ENCODE measurements at places on chromosomes 4 and X. TPM values are rescaled to one million over a fixed set of nuclear protein-coding genes. Genes with fewer than 3 reads are reported as not detected.

DNA sequence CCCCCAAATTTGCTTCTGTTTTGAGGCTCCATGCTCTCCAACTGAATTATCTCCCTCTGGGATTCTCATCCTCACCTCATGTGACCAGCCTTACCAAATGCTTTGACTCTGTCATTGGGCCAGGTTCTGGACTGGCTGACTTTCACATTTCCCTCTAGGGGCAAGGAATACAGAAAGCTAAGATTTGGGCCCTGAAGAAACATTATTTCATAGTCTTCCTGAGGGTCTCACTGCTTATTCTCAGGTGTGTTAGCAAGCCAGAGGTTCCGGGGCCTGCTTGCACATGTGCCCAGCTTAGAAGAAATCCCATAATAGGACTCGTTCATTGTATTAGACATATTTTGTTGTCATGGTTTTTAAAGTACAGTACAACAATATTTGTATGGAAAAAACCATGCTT lies 62.6 kb upstream of the TEX13D start:
- H3K36me3 ChIP-seq: no peaks in the 10 kb centered on the region
- no peak overlapping the region for H3K27ac ChIP-seq
- no peak for DNase-seq
- H3K4me3 ChIP-seq: no peak overlapping the region

- H3K4me3 ChIP-seq: no peak overlapping the region
- H3K4me1 ChIP-seq: no peaks in the 10 kb centered on the region
- H3K36me3 ChIP-seq: no peaks in the 10 kb centered on the region
- no peak overlapping the region for H3K27ac ChIP-seq
- H3K27me3 ChIP-seq: no peaks in the 10 kb centered on the region
Measured at GRCh38 chr4:69096810-69097209, 536 bp downstream of the UGT2B7 start.

DNA sequence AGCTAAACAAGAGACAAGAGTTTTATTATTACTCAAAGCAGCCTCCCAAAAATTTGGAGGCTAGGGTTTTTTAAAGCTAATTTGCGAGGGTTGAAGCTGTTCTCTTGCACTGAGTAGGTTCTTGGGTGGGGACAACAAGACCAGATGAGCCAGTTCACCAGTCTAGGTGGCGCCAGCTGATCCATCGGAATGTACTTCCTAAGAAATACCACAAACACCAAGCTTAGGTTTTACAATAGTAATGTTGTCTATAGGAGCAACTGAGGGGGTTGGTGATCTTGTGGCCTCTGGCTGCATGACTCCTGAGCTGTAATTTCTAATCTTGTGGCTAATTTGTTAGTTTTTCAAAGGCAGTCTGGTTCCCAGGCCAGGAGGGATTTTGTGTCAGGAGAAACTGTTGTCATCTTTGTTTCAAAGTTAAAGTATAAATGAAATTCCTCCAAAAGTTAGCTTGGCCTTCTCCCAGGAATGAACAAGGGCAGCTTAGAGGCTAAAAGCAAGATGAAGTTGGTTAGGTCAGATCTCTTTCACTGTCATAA lies 130.6 kb downstream of the SLC7A11 start:
- H3K27ac ChIP-seq: no peak overlapping the region
- no peak overlapping the region for H3K4me3 ChIP-seq
- no peaks in the 10 kb centered on the region for H3K4me1 ChIP-seq
- H3K36me3 ChIP-seq: no peaks in the 10 kb centered on the region

DNA sequence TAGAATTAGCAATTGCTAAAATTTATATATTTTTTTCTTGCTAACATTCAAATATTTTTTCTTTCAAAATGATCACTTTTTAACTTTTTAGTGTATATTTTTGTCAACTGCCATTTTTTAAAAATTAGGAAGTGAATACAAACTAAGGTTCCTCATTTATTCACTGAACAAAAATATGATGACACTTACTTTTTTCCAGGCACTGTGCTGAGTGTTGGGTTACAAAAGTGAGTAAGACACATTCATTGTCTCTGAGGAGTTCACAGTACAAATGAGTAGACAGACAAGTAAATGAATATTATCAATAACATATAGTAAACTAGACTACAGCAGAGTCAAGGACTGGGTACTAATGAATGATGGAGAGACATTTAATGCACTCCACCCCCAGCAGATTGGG lies 543.5 kb downstream of the PDHA2 start:
- H3K27me3 ChIP-seq: no peaks in the 10 kb centered on the region
- H3K4me1 ChIP-seq: no peaks in the 10 kb centered on the region
- no peak overlapping the region for H3K27ac ChIP-seq
- H3K4me3 ChIP-seq: no peak overlapping the region

DNA sequence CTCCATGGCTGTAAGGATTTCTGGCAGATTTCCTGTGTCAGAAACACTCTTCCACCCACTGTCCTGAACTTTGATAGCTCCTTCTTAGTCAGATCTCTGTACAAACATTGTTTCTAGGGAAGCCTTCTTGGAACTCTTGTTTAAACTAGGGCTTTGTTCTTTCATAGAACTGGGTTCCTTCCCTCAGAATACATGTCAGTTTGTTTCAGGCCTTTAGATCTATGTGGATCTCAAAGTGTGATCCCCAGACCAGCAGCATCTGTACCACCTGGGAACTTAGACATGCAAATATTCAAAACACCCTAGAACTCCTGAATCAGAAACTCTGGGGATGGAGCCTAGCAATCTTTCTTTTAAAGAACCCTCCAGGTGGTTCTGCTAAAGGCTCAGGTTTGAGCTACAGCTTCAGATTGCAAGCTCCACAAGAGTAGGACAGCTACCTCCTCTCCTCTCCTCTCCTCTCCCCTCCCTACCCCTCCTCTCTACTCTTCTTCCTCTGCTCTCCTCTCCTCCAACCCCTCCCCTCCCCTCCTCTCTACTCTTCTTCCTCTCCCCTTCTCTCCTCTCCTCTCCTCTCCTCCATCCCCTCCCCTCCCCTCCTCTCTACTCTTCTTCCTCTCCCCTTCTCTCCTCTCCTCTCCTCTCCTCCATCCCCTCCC lies 12.7 kb downstream of the RASSF6 start:
- DNase-seq: no peak
- H3K4me1 ChIP-seq: peaks cover 49% of the 10 kb centered on the region
- no peaks in the 10 kb centered on the region for H3K36me3 ChIP-seq
- peak overlapping the region; percentile 81 for H3K27ac ChIP-seq
- no peaks in the 10 kb centered on the region for H3K27me3 ChIP-seq

GRCh38 chr4:36308150-36308549 lies 26.7 kb downstream of the DTHD1 start:
- H3K27ac ChIP-seq: no peak overlapping the region
- no peak for DNase-seq
- H3K27me3 ChIP-seq: no peaks in the 10 kb centered on the region
- no peaks in the 10 kb centered on the region for H3K36me3 ChIP-seq
- H3K4me3 ChIP-seq: no peak overlapping the region

DNA sequence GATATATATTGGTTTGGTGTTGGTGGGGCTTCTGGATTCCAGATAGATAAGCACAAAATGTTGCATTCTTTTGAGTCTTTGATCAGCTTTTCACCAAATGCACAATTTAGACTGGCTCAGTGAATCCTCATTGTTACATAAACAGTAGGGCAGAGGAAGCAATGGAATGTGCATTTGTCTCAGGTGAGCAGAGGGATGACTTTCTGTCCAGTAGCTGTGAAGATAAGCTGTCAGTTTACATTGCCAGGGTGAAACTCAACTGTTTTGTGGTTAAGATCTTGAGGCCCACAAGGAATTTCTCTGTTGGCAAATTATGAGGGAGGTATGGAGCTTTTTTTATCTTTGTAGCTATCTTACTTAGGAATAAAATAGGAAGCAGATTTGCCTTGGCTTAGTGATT lies 168.0 kb downstream of the GALNTL6 start:
- no peaks in the 10 kb centered on the region for H3K4me1 ChIP-seq
- no peak overlapping the region for H3K4me3 ChIP-seq
- H3K36me3 ChIP-seq: no peaks in the 10 kb centered on the region
- no peak for DNase-seq

Gene DIPK2B
- total RNA-seq: 10.3 TPM

- H3K4me3 ChIP-seq: no peak overlapping the region
- peak; percentile 71 for DNase-seq
- H3K4me1 ChIP-seq: peaks cover 61% of the 10 kb centered on the region
- no peaks in the 10 kb centered on the region for H3K27me3 ChIP-seq
- H3K36me3 ChIP-seq: peaks cover 82% of the 10 kb centered on the region
Measured at GRCh38 chr4:38691251-38692008, 27.4 kb downstream of the KLF3 start.

- H3K4me3 ChIP-seq: no peak overlapping the region
- H3K27ac ChIP-seq: peak overlapping the region; percentile 5
- H3K4me1 ChIP-seq: peaks cover 18% of the 10 kb centered on the region
- DNase-seq: no peak
- H3K27me3 ChIP-seq: no peaks in the 10 kb centered on the region
Measured at GRCh38 chr4:158176776-158177175, 4.0 kb upstream of the GASK1B start.

DNA sequence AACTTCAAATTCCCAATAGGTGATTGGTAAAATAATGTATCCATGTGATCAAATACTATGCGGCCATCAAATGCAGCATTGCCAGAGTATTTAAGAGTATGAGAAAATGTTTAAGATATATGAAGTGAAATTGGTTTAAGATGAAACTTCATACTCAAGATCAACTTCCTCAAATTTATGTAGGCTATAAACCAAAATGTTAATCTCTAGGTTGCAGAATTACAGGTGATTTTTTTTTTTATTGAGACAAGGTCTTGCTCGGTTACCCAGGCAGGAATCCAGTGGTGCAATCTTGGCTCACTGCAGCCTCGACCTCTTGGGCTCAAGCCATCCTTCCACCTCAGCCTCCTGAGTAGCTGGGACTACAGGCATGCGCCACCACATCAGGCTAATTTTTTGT lies 25.3 kb downstream of the ACSL4 start:
- H3K36me3 ChIP-seq: no peaks in the 10 kb centered on the region
- DNase-seq: no peak
- no peaks in the 10 kb centered on the region for H3K27me3 ChIP-seq
- peaks cover 11% of the 10 kb centered on the region for H3K4me1 ChIP-seq
- H3K27ac ChIP-seq: peak overlapping the region; percentile 56

DNA sequence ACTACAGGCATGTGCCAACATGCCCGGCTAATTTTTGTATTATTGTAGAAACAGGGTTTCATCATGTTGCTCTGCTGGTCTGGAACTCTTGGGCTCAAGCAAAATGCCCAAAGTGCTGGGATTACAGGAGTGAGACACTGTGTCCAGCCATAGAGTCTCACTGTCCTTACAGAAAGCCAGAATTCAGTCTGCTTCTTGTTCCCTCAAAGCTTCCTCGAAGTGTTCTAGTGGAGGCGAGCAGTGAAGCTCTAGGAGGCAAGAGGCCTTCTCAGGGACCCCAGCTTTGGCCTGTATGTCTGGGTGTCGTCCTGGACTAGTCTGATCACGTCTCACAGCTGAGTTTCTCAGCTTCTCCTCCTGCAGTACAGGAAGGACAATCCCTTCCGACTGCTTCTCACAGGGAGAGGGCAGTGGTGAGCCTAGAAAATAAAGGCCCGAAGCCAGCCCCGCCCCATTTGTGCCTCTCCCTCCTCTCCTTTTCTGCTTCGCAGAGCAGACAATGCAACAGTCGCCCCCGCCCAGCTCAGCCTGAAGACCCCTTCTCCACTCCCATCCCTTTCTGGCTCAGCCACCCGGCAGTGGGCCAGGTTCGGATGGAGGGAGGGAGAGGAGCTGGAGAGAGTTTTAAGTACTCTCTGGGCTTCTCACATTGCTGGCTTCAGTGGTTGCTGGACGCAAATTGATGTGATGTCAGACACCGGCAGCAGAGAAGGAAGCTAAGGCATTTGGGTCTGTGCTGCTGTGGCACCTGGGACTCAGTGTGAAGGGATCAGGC lies 11.1 kb upstream of the FAM3A start:
- H3K36me3 ChIP-seq: peaks cover 10% of the 10 kb centered on the region
- DNase-seq: peak; percentile 93
- H3K4me3 ChIP-seq: peak overlapping the region; percentile 28
- H3K4me1 ChIP-seq: peaks cover 4% of the 10 kb centered on the region

- no peaks in the 10 kb centered on the region for H3K27me3 ChIP-seq
- no peak overlapping the region for H3K4me3 ChIP-seq
- no peak overlapping the region for H3K27ac ChIP-seq
- no peaks in the 10 kb centered on the region for H3K36me3 ChIP-seq
- no peaks in the 10 kb centered on the region for H3K4me1 ChIP-seq
Measured at GRCh38 chr4:6408263-6408662, 64.2 kb downstream of the PPP2R2C start.

DNA sequence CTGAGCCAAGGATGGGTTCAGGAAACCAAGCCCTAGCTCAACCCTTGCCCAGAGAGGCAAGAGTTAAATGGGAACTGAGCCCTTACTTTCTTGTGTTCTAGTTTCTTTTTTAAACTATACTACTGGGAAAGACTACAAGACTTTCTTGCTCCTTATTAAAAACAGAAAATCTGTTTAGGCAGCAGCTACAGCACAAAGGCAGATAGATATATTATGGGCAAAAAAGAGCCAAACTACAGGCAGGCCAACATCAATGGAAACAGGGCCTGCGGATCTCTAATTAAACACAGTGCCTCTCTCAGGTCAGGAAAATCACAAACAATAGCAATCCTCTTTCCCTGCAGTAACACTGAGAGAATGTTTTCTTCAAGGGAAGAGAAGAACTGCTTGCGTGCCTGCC lies 226.0 kb downstream of the LDB2 start:
- H3K4me3 ChIP-seq: no peak overlapping the region
- H3K27ac ChIP-seq: no peak overlapping the region
- no peaks in the 10 kb centered on the region for H3K27me3 ChIP-seq
- no peaks in the 10 kb centered on the region for H3K36me3 ChIP-seq
- H3K4me1 ChIP-seq: peaks cover 11% of the 10 kb centered on the region

Gene FAM120C
- 7.5 TPM for total RNA-seq

DNA sequence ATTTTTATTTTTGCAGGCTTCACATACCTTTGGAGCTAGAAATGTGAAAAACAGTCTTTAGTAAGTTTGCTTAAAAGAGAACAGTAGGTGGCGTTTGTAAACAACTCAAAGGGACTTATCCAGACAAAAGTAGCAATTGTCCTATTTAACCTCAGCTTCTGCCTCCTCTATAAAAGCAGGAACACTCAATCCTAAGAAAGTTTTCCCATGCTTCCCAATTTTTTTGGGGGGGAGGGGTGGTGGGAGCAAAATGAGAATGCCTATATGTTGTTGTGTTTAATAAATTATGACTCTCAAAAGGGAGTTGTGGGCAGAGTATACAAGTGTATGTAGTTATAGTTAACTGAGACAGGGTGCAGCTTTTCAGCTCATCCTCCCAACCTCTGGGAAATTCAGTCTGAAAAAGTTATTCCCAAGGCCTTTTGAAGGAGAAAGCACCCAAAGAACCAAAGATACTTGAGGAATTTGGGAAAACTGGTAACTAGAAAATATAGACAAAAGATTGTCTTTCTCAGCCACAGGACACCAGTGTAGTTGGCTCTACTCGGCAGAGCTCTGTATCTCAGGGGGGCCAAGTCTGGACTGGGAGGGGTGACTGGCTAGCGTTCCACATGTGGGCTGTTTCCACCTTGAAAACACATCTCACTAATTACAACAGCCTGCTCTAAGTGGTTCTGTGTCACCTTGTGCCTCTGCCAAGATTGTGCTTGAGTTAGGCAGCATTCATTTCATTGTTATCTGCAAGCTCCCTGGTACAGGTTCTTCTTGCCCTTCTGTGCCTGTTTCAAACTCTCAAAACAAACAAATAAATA lies 2.8 kb downstream of the SFRP2 start:
- H3K36me3 ChIP-seq: no peaks in the 10 kb centered on the region
- H3K27ac ChIP-seq: no peak overlapping the region
- no peak overlapping the region for H3K4me3 ChIP-seq
- H3K4me1 ChIP-seq: peaks cover 29% of the 10 kb centered on the region

All from stomach (tissue), 19 donors.